IMR-90 (cell line): ENCODE measurements at places on chromosomes 4 and X. TPM values are rescaled to one million over a fixed set of nuclear protein-coding genes. Genes with fewer than 3 reads are reported as not detected.

GRCh38 chr4:2850966-2851798, 7.5 kb downstream of the ADD1 start:
- no peak overlapping the region for H3K27ac ChIP-seq
- H3K27me3 ChIP-seq: no peaks in the 10 kb centered on the region
- H3K4me1 ChIP-seq: peaks cover 14% of the 10 kb centered on the region
- no peak overlapping the region for H3K4me3 ChIP-seq
- H3K36me3 ChIP-seq: peaks cover 7% of the 10 kb centered on the region

MAGED2 gene
- 268 and 301 TPM in 2 replicates for polyA plus RNA-seq

MAGED4B gene
- 75.4 and 85.5 TPM in 2 replicates for polyA plus RNA-seq

GRCh38 chrX:5726224-5726623, 502.4 kb downstream of the NLGN4X start:
- H3K36me3 ChIP-seq: no peaks in the 10 kb centered on the region
- H3K27me3 ChIP-seq: no peaks in the 10 kb centered on the region
- no peak overlapping the region for H3K4me3 ChIP-seq
- H3K4me1 ChIP-seq: no peaks in the 10 kb centered on the region

CD99L2 gene
- polyA plus RNA-seq: 41.4 and 43.0 TPM in 2 replicates

DNA sequence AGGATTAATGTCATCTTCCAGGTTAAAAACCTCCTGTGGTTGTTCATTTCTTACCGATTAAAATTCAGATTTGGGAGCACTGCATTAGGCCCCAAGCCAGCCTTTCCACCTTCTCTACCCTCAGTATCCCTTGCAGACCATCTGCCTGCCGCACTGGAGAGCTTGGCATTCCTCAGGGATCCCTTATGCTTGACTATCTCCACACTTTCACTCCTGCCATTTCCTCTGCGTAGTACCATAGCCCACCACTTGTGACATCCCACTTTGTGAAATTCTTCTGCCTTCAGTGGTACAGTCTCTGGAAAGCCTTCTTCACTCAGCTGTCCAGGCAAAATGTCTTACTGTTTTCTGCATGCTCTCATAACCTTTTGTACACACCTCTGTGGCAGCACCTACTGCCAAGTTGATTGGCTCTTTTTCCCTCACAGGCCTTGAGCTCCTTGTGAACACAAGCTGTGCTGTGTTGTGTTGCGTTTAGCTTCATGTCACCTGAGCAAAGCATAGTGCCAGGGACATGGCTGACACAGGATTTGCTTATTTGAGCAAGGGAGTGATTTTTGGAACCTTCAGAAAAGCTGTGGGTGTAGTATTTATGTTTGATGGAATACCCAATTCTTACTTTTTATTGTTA, 156.4 kb downstream of the ARX start:
- no peaks in the 10 kb centered on the region; the same call in 1 of the 2 replicates for H3K36me3 ChIP-seq
- H3K4me1 ChIP-seq: no peaks in the 10 kb centered on the region
- no peak for DNase-seq
- H3K27me3 ChIP-seq: no peaks in the 10 kb centered on the region
- H3K4me3 ChIP-seq: no peak overlapping the region
- H3K27ac ChIP-seq: no peak overlapping the region

- no peak for DNase-seq
- no peaks in the 10 kb centered on the region for H3K27me3 ChIP-seq
- no peak overlapping the region for H3K27ac ChIP-seq
Measured at GRCh38 chr4:104901961-104902605, 244.6 kb upstream of the TET2 start.

ASB9 gene
- polyA plus RNA-seq: 0.15 TPM in 1 of 2 replicates, not detected in the other

PARM1 gene
- polyA plus RNA-seq: 0.07 and 0.09 TPM in 2 replicates
